ENCODE measurements at places on chromosomes 5 and 9.

- no peak for DNase-seq
Observed at GRCh38 chr9:96618209-96619123, 1.2 kb downstream of the CDC14B start.

DNA sequence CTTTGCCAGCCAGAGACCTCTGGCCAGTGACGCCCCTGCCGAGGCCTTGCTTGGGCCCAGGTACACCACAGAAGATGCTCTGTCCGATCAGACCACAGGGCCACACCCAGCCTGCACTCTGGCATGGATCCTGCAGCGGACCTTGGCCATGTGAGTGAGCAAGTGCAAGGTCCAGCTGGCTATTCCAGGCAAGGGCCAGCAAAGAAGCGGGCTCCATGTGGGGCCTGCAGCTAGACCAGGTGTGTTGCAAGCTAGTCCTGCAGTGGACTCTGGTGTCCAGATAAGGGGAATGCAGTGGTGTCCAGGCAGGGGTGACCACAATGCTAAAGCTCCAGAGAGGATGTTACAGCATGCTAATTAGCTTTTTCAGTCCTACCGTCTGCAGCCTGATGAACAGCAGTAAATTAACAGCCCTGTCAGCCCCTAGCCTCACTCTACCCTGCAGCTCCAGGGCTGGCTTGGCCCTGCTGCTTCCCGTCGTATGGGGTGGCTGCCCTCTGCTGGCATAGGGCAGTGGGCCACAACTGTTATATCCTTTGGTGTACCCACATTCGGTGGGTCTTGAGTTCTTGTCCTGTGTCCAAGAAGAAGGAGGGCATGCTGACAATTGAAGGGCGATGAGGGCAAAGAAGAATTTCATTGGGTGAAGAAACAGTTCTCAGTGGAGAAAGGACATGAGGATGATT lies 284.5 kb upstream of the POU5F2 start:
- no peak for DNase-seq

- no peak for DNase-seq
Observed at GRCh38 chr5:57698802-57699201, 216.2 kb upstream of the ACTBL2 start.

DNA sequence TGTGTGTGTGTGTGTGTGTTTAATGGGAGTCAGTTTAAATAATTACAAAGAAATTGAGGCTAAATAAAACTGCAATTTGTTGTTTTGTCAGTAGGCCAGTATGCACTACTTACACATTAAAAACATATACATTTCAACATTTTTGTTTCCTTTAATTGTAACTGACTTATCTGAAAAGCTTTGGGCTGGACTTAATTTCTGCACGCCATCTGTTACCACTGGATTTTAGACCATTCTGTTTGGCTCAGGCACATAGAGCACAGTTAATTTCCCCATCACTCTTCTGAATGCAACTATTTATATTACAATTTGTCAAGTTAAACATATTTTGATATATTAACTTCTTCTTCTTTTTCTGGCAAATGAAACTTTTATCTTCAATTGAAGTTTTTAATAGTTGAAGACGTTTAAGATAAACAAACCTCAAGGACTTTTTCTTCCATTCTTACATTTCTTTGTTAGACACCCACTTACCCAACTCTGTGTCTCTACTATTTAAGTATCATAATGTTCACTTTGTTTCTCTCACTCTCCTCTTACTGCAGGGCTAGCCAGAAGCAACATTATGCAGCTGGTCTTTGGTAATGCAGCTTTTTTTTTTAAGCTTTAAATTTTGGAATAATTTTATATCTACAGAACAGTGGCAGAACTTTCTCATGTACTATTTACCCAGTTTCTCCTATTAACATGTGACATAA lies 253.4 kb upstream of the ANKH start:
- no peak for DNase-seq

DNA sequence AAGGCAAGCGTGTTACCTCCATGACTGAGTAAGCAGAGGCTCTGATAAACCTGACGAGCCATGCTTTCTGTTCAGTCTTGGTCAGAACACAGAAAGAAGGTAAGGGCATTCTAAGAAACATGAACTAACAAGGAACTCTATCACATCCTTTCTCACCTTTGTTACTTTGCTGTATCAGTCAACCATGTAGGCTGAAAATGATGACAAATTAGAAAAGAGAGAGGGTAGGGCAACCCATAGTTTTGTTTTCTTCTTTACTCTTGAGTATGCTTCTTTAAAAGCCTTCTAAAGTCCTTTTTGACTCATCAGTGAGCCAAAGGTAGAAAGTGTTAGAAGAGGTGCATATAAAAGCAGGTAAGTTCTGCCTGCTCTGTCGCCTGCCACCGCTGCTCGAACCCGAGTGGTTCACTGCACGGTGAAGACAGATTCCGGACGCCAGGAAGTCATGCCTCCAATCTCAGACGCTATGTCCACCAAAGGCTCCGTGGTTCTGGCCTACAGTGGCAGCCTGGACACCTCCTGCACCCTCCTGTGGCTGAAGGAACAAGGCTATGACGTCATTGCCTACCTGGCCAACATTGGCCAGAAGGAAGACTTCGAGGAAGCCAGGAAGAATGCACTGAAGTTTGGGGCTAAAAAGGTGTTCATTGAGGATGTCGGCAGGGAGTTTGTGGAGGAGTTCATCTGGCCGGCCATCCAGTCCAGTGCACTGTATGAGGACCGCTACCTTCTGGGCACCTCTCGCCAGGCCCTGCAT lies 298.4 kb downstream of the NDUFS4 start:
- DNase-seq, result no peak

DNA sequence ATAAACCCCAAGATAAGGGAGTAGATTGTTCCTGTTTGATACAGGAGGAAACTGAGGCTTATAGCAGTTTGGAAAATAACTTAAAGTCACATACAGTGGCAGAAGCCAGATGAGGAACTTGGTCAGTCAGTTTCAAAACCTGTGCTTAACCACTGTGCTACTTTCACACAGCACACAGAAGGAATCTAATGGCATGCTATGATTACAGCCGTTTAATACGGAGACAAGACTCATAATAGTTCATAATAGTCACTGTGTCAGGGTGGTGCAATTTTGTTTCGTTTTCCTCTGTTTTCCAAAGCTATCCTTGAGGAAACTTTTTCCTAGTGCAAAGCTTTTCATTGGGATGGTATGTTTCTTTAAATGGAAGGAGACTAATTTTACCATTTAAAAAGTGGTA lies 112.3 kb downstream of the GCNT1 start:
- no peak for DNase-seq

- DNase-seq, result no peak
Observed at GRCh38 chr9:91502913-91503672, 79.5 kb upstream of the NFIL3 start.

GRCh38 chr5:168822248-168822744 lies 243.1 kb upstream of the PANK3 start:
- no peak for DNase-seq

GRCh38 chr9:107351382-107352045 lies 68.4 kb downstream of the RAD23B start:
- DNase-seq, result no peak

GRCh38 chr5:1540831-1541701 lies 17.3 kb upstream of the LPCAT1 start:
- DNase-seq, result no peak

DNA sequence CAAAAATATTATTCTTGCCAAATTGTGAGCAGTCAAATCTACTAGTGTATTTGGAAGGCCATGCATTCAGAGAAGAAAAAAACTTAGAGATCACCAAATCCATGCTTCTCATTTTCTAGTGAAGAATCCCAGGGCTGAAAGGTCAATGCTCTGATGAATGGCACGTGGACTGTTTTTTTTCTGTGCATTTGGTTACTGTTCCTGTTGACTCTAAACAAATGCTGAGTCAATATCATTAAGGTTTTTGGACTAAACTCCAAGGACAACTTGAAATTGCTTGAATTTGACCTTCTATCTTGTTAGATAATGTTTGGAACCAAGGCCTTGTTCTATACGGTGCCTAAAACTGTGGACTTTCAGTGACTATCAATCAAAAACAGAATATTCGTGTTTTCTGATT lies 142.2 kb downstream of the OSTF1 start:
- no peak for DNase-seq

DNA sequence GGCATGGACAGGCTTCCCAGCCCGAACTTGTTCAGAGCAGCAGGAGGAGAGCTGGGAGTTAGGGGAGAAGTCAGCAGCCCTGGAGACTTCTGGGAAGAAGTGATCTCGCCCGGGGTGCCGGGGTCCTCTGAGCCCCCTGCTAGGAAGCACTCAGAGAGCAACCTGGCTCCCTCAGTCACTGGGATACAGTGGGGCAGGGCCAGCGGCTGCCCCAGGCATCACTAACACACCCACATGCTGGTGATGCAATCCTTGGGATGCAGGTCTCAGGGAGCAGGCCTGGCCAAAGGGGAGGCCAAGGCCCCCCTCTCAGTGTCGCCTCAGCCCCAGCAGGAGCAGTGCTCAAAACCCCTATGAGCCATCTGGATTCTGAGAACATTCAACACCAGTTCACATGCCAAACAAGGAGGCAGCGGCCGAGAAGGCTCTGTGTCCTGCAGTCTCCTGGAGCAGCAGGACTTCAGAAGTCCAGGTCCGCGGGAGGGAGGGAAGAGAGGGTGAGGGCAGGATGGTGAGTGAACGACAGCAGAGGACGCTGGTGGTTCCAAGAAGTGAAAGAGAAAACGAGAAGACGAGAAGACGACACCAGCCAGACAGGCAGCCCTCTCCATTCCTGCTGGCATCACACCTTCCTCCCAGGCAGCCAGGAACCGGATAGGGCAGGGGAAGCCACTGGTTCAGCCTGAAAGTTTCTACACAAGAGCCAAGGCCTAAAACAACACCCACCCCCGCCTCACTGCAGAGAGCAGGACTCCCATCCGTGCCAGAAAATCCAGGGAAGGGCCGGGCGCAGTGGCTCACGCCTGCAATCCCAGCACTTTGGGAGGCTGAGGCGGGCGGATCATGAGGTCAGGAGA lies 2.3 kb downstream of the PNPLA7 start:
- no peak for DNase-seq

- DNase-seq, result no peak
Observed at GRCh38 chr5:65020492-65020891, 251.8 kb downstream of the CWC27 start.

GRCh38 chr5:132680780-132681475 lies 7.1 kb downstream of the IL4 start:
- no peak for DNase-seq

DNA sequence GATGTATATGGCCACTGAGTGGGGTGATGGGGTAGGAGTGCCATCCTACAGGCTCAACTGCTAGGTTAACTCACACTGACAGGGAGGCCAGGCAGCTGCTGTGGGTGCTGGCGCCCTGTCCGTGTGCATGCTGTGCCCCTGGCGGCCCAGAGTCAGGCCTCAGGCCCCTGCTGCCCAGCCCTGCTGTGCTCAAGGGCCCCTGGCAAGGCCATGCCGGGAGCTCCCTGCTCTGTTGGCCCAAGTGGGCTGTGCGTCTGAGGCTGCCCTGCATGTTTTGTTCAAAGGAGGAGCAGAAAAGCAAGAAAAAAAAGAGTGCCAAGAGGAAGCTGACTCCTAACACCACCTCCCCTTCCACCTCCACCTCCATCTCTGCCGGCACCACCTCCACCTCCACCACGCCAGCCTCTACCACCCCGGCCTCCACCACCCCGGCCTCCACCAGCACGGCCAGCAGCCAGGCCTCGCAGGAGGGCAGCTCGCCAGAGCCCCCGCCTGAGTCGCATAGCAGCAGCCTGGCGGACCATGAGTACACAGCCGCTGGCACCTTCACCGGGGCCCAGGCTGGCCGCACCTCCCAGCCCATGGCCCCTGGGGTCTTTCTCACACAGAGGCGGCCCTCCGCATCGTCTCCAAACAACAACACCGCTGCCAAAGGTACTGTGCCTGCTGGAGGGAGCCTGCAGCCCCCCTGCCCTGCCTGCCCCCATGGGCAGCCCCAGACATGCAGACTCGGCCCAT lies 100.1 kb downstream of the PHF2 start:
- no peak for DNase-seq

GRCh38 chr9:35729700-35730485 lies 2.1 kb downstream of the TLN1 start:
- no peak for DNase-seq

GRCh38 chr9:2992427-2992826 lies 148.5 kb upstream of the PUM3 start:
- no peak for DNase-seq

DNA sequence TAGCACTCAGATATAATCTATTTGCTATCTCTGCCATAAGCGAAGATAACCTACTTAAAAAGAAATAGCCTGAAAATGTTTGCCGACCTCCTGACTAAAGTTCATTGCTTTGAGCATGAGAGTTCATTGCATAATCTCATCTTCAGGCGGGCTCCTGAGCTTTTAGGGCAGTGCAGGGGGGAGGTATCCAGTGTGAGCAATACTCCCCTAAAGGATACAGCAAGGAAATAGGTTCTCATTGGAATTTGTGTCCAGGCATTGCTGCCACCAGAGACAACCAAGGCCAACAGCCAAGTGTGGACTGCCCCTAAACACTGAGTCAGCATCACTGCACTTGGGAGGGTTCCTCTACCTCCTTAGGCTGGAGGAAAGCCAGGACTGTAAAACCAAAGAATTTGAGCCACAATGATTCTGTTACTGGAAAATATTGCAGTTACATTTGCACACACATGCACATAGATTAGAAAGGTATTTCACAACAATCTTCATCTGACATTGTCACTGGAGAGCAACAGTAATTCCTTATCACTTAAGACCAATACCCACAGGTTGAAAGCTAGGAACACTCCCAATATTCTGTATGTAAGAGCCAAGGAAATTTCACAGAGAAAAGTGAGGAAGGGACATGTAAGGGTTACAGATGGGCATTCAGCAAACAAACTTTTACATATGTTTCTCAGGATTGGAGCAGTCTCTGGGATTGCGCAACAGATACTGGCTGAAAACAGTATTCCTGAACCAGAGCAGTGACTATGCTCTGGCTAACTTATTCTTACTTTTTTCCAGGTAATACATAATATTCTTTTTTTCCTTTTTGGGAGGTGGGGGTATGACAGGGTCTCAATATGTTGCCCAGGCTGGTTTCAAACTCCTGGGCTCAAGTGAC lies 98.6 kb upstream of the TLE1 start:
- no peak for DNase-seq

- DNase-seq, result no peak
Observed at GRCh38 chr9:122900791-122901190, 4.4 kb downstream of the RC3H2 start.

- DNase-seq, result no peak
Observed at GRCh38 chr5:156974328-156974727, 11.3 kb upstream of the TIMD4 start.

DNA sequence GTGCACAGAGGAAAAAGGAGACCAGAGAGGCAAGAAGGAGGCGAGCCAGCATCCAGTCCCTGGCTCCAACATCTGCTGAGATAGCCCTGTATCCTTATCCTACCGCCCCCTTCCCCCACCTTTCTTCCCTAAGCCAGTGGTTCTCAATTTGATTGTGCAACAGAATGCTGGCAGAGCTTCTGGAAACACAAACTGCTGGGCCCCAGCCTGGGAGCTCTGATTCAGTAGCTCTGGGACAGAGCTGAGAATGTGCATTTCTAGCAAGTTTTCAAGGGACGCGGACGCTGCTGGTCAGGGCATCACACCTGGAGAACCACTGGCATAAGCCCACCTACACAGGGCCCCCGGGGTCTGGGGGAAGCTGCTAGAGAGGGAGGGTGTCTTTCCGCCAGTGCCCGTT lies 21.1 kb downstream of the AK8 start:
- no peak for DNase-seq
